ENCODE measurements at places on chromosomes 2 and 18.

GRCh38 chr2:381941-382727, 94.2 kb upstream of the ALKAL2 start:
- DNase-seq: no peak

DNA sequence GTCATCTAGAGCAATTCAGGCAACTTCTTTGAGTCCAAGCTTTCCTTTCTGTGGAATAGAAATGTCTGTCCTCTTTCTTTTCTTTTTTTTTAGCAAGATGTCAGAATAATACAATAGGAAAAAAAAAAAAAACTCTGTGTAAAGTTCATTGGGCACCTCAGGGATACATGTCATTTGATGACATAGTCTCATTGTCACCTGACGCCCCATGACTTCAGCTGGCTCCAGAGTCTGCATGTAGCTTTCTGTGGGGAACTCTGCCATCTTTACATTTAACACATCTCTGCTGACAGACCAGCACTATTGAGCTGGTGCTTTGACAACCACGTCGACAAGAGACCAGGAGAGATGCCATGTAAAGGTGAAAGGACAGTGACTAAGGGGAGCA, 172.5 kb upstream of the KLF7 start:
- DNase-seq: no peak

GRCh38 chr2:45260946-45261345, 251.7 kb upstream of the SIX2 start:
- DNase-seq: no peak

DNA sequence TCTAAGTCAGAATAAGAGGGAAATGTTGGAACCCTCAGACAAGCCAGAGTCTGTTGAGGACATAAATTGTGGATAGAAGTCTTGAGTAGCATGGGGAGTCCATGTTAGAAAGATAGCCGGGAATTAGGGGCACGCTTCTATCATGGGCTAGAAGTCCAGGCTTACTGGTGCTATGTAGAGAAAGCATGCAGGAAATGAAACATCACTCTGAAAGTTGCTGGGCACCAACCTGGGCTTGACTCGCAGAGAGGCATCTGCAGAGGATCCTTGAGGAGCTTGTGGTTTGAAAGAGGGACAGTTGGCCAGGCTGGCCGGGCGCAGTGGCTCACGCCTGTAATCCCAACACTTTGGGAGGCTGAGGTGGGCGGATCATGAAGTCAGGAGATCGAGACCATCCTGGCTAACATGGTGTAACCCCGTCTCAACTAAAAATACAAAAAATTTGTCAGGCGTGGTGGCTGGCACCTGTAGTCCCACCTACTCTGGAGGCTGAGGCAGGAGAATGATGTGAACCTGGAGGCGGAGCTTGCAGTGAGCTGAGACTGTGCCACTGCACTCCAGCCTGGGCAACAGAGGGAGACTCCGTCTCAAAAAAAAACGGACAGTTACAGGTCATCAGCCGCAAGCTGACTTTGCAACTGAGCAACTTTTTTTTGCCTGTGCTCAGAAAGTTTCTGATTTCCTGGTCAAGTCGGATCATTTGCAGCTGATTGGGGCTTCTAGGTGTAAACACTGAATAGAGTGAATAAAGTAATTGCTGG, 24.9 kb downstream of the CERS6 start:
- no peak for DNase-seq

GRCh38 chr2:136356125-136357006, 238.4 kb upstream of the CXCR4 start:
- no peak for DNase-seq

DNA sequence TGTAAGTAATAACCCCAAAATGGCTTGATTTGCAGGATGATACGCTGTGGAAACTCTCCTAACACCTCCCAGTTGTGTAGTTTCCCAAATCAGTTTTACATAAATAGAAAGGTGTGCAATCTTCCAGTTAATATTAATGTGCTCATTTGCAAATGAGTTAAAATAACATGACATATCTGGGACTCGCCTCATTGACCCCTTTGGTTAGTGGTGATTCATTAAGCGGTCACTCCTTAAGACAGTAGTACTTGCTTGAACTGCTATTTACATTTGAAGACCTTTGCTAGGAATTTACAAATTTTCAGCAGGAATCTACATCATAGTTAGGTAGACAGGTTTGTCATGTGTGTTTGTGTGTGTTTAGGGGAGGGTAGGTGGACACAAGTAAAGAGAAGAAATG, 1367.7 kb upstream of the CELF4 start:
- DNase-seq: no peak

DNA sequence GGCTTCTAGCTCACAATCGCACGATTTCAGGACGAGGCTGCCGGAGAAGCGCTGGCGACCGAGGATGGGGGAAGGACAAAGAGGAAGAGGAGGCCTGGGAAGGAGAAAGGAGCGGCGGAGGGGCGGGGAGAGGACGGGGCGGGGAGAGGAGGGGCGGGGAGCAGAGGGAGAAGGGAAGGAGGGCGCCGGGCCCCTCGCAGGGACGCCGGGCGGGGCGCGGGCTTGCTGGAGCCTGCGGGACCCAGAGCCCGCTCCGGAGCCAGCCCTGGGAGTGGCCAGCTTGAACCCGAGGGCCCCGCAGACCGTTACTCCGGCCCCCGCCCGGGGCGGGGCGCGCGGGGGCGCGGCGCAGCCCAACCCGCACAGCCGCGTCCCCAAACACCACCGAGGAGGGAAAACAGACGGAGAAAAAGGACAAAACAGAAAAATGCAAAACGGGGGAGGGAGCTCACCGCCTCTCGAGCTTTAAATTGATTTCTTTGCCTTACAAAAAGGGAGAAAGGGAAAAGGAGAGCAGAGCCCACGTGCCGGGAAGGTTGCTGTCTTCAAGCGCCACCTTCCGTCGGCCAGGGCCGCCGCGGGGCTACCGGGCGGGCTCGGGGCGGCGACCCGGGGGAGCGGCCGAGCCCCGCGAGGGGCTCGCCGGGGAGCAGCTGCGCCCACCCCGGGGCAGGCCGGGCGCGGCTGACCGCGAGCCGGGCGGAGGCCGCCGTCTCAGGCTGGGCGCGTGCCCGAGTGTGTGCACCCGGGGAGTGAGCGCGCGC, 781 bp upstream of the SOX11 start:
- DNase-seq: no peak

DNA sequence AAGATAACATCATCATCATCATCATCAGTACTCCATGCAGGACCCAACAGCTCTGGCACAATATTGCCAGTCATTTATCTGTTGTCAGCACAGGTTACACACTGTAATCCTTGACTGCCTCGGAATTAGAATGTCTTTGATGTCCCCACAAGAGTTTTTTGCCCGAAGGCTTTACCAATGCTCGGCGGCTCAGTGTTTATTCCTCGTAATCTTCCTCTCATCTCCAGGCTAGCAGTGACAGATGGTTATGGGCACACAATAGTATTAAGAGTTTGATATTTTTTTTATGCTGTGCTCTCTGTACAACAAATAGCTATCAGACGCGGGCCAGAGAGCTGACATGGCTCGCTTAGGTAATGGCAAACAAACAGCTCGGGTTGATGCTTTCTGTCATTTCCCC, 515.2 kb downstream of the ZEB2 start:
- peak; percentile 8 for DNase-seq

DNA sequence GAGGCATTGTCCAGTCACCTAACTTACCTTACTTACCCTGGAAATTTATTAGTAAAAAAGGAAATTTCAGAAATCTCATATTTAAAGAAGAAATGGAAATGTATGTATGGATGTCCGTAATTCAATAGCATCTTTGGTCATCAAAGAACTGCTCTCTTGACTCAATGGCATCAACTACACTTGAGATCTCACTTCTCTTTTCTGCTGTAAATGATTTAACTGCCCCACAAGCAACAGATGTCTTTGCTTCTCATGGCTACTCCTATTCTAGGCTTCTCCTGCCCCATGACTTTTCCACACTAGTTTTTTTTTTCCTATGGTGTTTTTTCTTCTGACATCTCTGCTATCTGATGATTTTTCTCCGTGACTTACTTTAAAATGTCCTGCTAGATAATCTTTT, 34.0 kb upstream of the ERMN start:
- no peak for DNase-seq

GRCh38 chr2:179671043-179671981, 190.1 kb downstream of the ZNF385B start:
- no peak for DNase-seq

DNA sequence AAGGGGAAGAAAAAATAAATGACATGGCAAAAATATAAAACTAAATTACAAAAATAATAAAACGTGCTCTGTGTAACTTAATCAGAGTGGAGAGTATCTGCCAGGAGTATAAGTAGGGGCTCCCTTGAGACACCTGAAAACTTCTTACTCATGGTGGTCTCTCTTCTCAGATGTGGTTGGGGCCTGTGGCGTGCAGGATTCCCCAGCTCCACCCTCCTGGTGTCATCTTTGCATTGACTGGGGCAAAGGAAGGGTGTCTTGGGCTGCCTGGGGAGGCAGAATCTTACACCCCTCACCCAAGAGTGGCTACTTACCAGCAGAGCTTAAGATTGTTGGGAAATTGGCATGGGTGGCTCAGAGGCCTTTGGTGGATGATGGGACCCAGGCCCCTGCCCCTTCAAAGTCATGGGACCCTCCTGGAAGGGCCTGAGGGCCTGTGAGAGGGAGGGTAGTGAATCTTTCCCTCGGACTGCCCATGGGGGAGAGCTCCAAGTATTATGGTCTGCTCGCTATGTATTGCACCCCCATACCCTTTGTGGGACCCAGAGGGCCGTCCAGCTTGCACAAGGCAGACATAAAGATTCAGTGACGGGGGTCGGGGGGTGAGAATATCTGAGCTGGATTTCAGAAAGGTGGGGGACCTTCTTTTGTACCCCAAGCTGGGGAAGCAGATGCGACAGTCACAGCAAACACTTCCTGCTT, 6.9 kb upstream of the TRAF3IP1 start:
- DNase-seq: no peak

DNA sequence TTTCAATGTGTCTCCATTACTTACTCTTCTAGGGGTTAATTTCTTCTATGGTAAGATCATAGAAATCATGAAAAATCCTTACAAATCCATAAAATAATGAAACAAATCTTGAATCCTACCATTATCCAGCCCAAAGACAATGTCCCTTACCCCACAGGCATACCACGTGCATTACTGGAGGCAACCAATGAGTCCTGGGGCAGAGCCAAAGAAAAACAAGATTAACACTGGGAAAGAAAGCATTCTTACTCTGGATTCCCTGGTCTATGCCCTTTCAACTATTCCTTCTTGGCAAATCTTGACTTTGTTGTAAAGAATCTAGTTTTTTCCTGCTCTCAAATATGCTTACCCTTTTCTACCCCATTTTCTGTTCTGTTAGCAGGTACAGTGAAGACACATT, 3.1 kb upstream of the GALNT1 start:
- no peak for DNase-seq
